ENCODE measurements at places on chromosomes 7 and 10. TPM values are rescaled to one million over a fixed set of nuclear protein-coding genes. Genes with fewer than 3 reads are reported as not detected.

DNA sequence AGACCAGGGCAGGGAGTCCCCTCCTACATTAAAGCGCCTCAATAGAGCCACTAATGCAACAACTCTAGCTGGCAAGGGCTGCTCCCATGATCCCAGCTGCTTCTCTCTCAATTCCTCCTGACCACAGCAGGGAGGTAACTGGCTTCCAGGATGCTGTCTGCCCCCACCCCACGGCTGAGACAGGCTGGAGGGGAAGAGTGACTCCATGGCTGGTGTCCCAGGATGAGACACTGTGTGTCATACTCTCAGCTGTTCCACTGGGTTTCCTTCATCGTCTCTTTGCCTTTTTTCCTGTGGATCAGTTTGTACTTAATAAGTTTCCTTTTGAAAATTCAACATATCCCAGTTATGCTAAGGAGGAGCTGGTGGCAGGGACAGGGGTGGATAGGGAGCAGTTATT is 27.7 kb upstream of the MYH16 start:
- DNase-seq, result peak; percentile 76
- no peak overlapping the region for H3K4me3 ChIP-seq
- no peaks in the 10 kb centered on the region for H3K27me3 ChIP-seq
- H3K27ac ChIP-seq, result peak overlapping the region; percentile 58

HOXA4 gene
- 2.3 TPM for total RNA-seq

- no peak overlapping the region for H3K27ac ChIP-seq
- no peaks in the 10 kb centered on the region for H3K4me1 ChIP-seq
- no peak overlapping the region for H3K4me3 ChIP-seq
- H3K36me3 ChIP-seq, result no peaks in the 10 kb centered on the region
These were observed 226.0 kb downstream of the SORCS1 start for GRCh38 chr10:106938513-106938912.

GRCh38 chr7:28226003-28226402 is 45.4 kb upstream of the JAZF1 start:
- H3K4me1 ChIP-seq, result no peaks in the 10 kb centered on the region
- DNase-seq, result no peak
- H3K4me3 ChIP-seq, result no peak overlapping the region
- H3K27me3 ChIP-seq, result no peaks in the 10 kb centered on the region
- H3K36me3 ChIP-seq, result no peaks in the 10 kb centered on the region
- H3K27ac ChIP-seq, result no peak overlapping the region

DNA sequence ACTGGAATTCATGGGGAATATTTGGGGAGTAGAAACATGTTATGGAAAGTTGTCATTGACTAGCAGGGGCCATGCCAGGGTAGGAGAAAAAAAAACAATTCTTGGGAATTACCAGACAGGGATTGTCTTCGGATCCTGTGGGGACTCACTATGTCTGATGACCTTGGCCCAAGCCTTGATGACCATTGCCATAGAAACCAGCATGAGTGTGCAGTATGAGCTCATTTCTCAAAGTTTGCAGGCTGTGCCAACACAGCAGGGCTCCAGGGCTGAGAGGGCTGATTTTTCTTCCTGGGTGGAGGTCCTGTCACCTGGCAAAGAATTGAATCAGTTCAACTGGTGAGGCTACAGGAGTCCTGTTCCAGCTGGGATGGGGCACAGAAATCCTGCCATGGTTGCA is 198.3 kb downstream of the ADRA2A start:
- no peak for DNase-seq
- H3K4me3 ChIP-seq, result no peak overlapping the region
- H3K4me1 ChIP-seq, result no peaks in the 10 kb centered on the region
- no peaks in the 10 kb centered on the region for H3K36me3 ChIP-seq
- no peak overlapping the region for H3K27ac ChIP-seq

MALRD1 gene
- total RNA-seq, result not detected

- no peaks in the 10 kb centered on the region for H3K27me3 ChIP-seq
- H3K36me3 ChIP-seq, result no peaks in the 10 kb centered on the region
- no peak overlapping the region for H3K27ac ChIP-seq
- peak; percentile 56 for DNase-seq
- no peak overlapping the region for H3K4me3 ChIP-seq
These were observed 32.9 kb upstream of the EIF5AL1 start for GRCh38 chr10:79479283-79479909.

DNA sequence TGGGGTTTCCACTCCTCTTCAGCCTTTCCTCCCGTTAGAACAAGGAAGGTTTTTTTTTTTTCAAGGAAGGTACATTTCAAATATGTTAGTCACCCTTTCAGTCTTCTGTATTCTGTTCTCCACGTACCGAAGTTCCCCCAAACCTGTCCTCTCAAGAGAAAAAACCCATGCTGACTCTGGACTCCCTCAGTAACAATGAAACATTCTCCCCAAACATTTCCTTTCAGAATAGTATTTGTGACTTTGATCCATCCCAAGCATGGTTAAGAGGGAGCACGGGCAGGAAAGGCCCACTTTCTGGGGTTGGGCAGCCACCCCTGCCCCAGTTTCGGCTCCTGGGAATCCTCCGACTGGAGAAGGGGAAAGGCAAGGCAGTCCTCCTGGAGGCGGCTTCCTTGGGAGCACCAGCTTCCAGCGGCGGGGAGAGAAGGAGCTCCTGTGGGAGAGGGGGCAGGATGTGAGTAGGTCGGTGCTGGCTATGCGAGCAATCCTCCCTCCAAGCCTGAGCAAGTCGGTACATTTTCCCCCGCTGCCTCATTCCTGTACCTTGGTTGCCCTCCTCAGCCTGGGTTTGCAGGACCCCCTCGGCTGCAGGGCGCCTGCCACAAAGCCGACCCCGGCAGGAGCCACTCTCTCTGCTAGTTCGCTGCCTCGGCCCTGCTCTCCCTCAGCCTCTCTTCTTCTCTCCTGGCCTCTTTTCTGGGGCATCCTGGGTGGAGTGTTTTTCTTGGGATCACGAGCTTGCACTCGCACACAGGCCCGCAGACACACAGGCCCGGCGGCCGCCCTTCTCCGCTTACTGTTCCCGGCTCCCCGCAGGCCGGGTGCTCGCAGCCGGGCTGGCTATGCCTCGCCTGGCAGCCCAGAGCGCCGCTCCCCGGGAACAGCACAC is 2.1 kb upstream of the HOXA1 start:
- peaks cover 14% of the 10 kb centered on the region for H3K36me3 ChIP-seq
- H3K27me3 ChIP-seq, result no peaks in the 10 kb centered on the region
- H3K27ac ChIP-seq, result peak overlapping the region; percentile 88
- peak; percentile 58 for DNase-seq

- H3K4me1 ChIP-seq, result peaks cover 21% of the 10 kb centered on the region
- no peak overlapping the region for H3K4me3 ChIP-seq
- H3K36me3 ChIP-seq, result no peaks in the 10 kb centered on the region
- H3K27me3 ChIP-seq, result no peaks in the 10 kb centered on the region
These were observed 103.3 kb downstream of the SEMA3A start for GRCh38 chr7:84091318-84091717.

DNAH11 gene
- 5.2 TPM for total RNA-seq

FAM25G gene
- not detected for total RNA-seq

GRCh38 chr7:116259871-116260440 is 49.6 kb downstream of the TES start:
- H3K27me3 ChIP-seq, result no peaks in the 10 kb centered on the region
- peak; percentile 85 for DNase-seq
- H3K36me3 ChIP-seq, result peaks cover 21% of the 10 kb centered on the region
- peak overlapping the region; percentile 34 for H3K27ac ChIP-seq

ACTL6B gene
- not detected for total RNA-seq

DNA sequence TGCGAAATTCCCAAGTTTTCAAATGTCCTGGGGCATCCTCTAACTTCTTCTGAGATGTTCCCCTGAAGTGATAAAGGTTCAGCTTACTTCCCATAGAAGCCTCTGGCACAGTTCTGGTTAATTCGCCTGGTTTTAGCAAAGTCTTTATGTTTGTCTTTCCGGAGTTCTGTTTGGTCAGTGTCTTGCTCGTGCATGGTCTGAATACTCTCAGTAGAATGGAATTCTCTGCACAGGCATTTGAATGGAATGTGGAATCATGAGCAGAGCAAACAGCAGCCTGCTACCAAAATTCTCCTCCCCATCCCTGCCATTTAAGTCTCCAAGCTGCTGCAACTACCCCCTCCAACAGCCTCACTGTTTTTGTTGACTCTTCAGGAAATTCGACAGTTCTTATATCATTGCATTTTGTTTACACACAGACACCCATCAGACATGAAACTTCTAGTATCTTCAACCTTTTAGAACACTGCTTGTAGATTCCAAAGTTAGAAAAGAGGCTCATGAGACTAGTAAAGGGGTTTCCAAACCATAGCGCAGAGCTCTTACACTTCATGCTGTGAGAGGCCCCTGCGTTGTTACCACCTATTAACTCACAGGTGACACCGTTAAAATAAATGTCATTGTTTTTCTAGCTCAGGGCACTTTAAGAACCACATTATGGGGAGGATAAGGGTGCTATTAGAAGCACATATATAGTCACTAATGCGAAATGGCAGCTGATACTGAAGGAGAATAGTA is 129.7 kb downstream of the PLCE1 start:
- H3K4me1 ChIP-seq, result peaks cover 54% of the 10 kb centered on the region
- H3K36me3 ChIP-seq, result no peaks in the 10 kb centered on the region
- H3K27me3 ChIP-seq, result no peaks in the 10 kb centered on the region
- peak overlapping the region; percentile 39 for H3K4me3 ChIP-seq
- H3K27ac ChIP-seq, result peak overlapping the region; percentile 66
- peak; percentile 90 for DNase-seq

- DNase-seq, result no peak
- H3K27ac ChIP-seq, result no peak overlapping the region
- H3K27me3 ChIP-seq, result no peaks in the 10 kb centered on the region
- no peaks in the 10 kb centered on the region for H3K36me3 ChIP-seq
- H3K4me3 ChIP-seq, result no peak overlapping the region
These were observed 370.2 kb downstream of the ARL4A start for GRCh38 chr7:13057462-13058200.

ADRB1 gene
- 0.15 TPM for total RNA-seq

- H3K27ac ChIP-seq, result no peak overlapping the region
- H3K27me3 ChIP-seq, result no peaks in the 10 kb centered on the region
- H3K4me3 ChIP-seq, result no peak overlapping the region
- DNase-seq, result no peak
- H3K36me3 ChIP-seq, result peaks cover 2% of the 10 kb centered on the region
These were observed 49.5 kb downstream of the SMURF1 start for GRCh38 chr7:99094401-99094800.

DNA sequence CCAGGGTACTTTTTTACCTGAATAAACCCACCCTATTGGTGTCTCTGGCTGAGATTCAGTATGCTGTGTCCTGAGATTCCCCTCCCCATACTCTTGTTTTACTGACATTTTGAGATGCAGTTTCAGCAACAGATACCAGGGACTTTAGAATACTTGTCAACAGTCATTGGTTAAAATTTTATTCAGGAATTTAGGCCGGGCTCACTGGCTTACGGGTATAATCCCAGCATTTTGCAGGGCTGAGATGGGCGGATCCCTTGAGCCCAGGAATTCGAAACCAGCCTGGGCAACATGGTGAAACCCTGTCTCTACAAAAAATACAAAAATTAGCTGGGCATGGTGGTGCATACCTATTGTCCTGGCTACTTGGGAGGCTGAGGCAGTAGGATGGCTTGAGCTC is 90.0 kb upstream of the GATAD1 start:
- no peaks in the 10 kb centered on the region for H3K4me1 ChIP-seq
- no peak for DNase-seq
- peaks cover 6% of the 10 kb centered on the region for H3K36me3 ChIP-seq
- H3K27ac ChIP-seq, result no peak overlapping the region

- H3K4me1 ChIP-seq, result no peaks in the 10 kb centered on the region
- peak overlapping the region; percentile 57 for H3K4me3 ChIP-seq
- no peak overlapping the region for H3K27ac ChIP-seq
- no peaks in the 10 kb centered on the region for H3K27me3 ChIP-seq
- peak; percentile 42 for DNase-seq
These were observed 3.8 kb upstream of the ANTXRL start for GRCh38 chr10:46282842-46283574.

JCAD gene
- 7.8 TPM for total RNA-seq

GRCh38 chr7:70693686-70694433 is 438.1 kb upstream of the GALNT17 start:
- no peaks in the 10 kb centered on the region for H3K36me3 ChIP-seq
- no peaks in the 10 kb centered on the region for H3K4me1 ChIP-seq
- peaks cover 44% of the 10 kb centered on the region for H3K27me3 ChIP-seq
- H3K27ac ChIP-seq, result no peak overlapping the region
- H3K4me3 ChIP-seq, result no peak overlapping the region

DNA sequence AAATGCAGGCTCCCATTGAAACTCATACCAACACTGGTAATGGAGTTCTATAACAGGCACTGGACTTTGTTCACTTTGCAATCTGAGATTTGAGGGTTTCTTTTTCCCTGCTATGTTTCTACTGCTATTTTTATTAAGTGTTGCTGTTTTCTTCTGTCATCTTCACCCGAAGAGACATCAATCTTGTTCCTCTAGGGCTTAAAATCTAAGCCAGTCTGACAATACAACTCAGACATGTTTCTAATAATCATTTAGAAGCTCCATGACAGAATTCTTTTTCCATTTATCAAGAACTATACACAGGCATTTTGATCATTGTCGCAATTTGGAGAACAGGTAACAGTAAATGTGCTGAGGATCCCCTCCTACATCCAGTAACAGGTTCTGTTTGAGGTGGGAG is 98.5 kb upstream of the GNAI1 start:
- no peaks in the 10 kb centered on the region for H3K36me3 ChIP-seq
- H3K27me3 ChIP-seq, result no peaks in the 10 kb centered on the region
- no peak overlapping the region for H3K4me3 ChIP-seq
- no peak overlapping the region for H3K27ac ChIP-seq

COL28A1 gene
- total RNA-seq, result 0.26 TPM

GRCh38 chr10:49160814-49161213 is 27.0 kb upstream of the FAM170B start:
- no peak for DNase-seq
- peaks cover 40% of the 10 kb centered on the region for H3K27me3 ChIP-seq

GRCh38 chr7:158174947-158175346 is 412.7 kb downstream of the PTPRN2 start:
- no peaks in the 10 kb centered on the region for H3K36me3 ChIP-seq
- H3K27ac ChIP-seq, result no peak overlapping the region

GRCh38 chr7:158959954-158960353 is 103.6 kb downstream of the DYNC2I1 start:
- no peaks in the 10 kb centered on the region for H3K36me3 ChIP-seq
- no peaks in the 10 kb centered on the region for H3K27me3 ChIP-seq
- peaks cover 8% of the 10 kb centered on the region for H3K4me1 ChIP-seq
- DNase-seq, result no peak

DNA sequence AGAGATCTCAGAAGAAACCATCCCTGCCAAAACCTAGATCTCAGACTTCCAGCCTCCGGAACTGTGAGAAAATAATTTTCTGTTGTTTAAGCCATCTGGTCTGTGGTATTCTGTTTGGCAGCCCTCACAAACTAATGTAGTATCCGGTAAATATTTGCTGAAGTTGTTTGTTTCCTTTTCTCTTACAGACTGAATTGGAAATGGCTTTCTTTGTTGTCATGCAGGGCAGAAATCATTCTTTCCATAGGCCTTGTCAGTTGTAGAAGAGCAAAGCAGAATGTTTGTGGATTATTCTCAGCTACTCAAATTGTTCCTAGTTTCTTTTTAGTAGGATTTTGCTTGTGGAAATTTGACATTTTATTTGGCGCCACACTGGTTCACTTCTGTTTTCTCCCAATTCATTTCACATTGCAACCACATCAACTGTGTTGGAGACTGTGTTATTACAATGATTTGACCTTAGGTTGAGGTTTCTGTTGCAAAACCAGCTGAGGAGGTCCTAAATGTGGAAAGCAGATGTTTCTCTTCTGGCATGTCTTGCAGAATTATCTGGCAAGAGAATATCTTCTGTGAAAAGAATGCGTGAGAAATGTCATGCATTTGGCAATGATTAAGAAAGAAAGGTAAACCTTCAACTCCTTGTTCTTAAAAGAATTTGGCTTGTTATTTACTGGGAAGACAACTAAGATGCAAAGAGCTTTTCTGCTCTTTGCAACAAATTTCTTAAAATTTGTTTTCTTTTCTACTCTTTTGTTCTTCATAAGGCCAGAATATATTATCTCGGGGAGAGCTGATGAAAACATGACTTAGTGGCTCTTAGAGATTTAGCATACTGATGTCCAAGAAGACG is 25.8 kb downstream of the ACTA2 start:
- no peak for DNase-seq
- H3K36me3 ChIP-seq, result no peaks in the 10 kb centered on the region
- H3K27ac ChIP-seq, result no peak overlapping the region

All from PC-3 (cell line).